Adipocyte (in vitro differentiated cells): ENCODE measurements at places on chromosomes 12 and 14.

DNA sequence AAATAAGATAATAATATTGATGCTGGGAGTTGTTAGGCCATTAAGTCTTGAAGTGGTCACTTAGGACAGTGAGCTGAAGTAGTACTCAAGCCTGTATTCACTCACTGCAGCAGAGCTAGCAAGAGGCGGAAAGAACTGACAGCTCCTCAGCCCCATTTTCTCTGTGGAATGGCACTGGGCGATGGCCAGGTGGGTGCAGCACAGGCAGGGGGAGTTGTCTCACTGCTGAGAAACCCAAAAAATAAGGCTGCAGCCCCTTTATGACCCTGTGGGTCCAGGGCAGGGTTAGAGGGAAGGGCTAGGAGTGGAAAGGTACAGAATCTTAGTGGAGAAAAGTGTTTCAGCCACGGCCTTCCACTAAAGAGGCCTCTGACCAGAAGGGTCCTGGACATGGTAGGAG is 35.5 kb downstream of the PDZRN4 start:
- DNase-seq = no peak

DNA sequence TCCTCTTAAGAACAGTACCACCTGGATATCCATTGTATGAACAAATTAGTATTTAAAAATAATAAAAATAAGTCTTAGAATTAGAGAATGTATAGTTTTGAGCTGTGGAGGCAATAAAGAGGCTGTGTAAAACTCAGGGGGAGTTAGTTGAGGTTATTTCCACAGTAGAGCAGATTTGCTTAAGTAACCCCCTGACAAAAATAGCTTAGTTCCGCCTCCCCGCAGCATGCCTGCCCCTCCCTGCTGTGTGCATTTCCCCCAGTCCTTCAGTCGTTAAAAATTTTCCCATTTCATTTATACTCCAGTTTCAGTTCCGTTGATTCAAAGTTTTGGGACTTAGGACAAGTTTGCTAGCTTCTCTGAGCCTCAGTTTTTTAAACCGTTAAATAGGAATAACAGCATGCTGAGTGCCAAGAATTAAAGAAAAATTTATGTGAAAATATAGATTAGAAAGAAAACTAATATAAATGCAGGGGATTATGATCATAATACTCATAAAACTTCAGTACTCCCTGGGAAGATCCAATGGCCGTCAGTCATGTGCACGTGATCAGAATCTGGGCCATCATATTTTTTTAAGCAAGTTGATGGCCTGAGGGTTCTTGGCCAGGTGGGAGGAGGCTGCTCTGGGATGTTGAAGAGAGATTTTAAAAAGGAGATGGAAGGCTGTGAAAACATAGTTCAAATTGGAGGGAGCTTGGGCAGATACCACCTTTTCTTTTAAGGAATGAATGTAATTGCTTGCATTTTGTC is 14.5 kb upstream of the SLC38A2 start:
- DNase-seq = peak; percentile 76

DNA sequence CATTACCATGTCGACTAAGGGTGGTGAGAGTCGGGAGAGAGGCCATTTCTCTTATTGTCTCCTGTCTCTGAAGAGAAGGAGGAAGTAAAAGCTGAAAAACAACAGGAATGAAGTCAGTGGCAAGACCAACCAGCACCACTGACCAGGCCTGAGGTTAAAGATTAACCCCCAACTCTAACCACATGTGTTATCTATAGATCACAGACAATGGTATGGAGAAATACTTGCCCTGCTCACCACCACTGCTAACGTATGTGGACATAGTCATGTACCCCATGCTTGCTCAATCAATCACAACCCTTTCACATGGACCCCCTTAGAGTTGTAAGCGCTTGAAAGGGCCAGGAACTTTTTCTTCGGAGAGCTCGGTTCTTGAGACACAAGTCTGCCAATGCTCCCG is 690.9 kb upstream of the LMO3 start:
- no peak for DNase-seq

- no peak for DNase-seq
Measured at GRCh38 chr12:7959701-7960121, 23.7 kb upstream of the SLC2A3 start.

GRCh38 chr12:23662966-23663365 is 286.5 kb downstream of the SOX5 start:
- no peak for DNase-seq

DNA sequence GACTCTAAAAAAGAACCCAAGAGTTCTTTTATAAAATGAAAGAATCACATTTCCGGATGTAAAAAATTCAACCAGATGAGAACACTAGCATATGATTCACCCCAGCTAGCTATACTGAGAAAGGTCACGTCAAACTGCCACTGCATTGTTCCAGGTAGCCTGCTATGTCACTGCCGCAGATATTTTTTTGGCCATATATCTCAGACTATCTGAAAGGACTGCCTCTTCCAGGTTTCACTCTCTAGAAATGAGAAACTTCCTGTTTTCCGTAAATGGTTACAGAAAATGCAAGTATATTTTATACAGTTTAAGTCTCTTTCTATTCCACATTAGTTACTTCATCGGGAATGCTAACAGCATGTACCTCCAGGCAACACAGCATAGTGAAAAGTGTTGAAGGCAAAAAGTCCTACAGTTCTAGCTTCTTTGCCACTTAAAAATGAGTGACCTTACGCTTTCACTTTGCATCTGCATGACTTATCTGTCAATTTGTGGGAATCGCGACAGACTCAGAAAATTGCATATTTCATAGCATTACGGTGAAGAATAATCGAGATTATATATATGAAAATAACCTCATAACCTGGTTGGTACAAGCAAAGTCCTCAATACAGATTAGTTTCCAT is 105.2 kb downstream of the MED13L start:
- no peak for DNase-seq

DNA sequence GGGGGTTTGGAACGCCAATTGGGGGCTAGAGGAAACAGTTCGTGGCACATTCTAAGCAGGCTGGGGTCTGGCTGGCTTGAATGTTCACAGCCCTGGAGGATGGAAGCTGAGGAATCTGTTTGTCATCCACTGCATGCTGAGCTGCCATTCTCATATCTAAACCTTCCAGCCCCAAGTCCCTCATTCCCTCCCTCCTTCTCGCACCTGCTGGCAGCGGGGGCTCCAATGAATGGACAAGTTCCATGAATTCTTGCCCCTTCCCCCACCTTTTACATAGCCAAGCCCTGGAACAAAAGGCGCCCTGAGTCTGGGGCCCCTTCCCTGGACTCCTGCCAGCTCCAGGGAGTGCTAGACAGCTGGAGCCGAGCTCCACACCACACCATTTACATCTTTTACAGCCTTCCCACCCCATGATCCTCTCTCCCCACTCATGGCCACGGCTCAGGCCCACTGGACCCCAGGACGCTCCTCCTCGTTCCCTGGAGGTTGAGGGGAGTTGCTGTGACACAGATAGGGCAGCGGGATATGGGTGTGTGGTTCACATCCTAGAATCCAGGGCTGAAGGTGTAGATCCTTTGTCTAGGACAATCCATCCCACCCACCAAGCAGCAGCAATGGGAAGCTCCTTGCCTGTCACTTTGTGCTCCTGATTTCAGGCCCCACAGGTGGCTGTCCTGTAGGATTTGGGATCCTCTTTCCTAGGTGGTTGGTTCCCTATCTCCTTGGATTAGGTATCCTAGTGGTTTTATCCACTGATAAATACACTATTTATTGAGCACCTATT is 21.7 kb upstream of the VRTN start:
- DNase-seq = no peak

GRCh38 chr12:132218915-132219314 is 74.7 kb downstream of the NOC4L start:
- peak; percentile 38 for DNase-seq

GRCh38 chr12:96028538-96028937 is 6.8 kb downstream of the LTA4H start:
- no peak for DNase-seq

- DNase-seq = no peak
Measured at GRCh38 chr12:131795690-131796410, 32.3 kb upstream of the MMP17 start.

DNA sequence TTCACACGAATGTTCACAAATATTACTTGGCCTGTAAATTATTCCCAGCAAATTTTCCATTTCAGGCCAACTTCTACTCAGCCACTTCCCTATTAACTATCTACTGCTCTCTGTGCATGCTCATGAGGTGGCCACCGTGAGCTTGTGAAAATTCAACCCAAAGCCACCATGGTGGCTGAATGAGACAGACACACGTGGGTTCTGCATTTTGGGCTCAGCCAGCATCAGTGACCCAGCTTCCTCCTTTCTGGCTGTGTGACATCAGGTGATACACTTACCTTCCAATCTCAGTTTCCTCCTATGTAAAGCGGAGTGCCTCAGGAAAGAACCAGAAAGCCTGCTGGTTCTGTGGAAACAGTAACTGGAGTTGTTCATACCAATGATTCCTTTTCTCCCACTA is 175.8 kb downstream of the FOXN3 start:
- DNase-seq = no peak

- no peak for DNase-seq
Measured at GRCh38 chr14:89719366-89720075, 235.0 kb downstream of the EFCAB11 start.

DNA sequence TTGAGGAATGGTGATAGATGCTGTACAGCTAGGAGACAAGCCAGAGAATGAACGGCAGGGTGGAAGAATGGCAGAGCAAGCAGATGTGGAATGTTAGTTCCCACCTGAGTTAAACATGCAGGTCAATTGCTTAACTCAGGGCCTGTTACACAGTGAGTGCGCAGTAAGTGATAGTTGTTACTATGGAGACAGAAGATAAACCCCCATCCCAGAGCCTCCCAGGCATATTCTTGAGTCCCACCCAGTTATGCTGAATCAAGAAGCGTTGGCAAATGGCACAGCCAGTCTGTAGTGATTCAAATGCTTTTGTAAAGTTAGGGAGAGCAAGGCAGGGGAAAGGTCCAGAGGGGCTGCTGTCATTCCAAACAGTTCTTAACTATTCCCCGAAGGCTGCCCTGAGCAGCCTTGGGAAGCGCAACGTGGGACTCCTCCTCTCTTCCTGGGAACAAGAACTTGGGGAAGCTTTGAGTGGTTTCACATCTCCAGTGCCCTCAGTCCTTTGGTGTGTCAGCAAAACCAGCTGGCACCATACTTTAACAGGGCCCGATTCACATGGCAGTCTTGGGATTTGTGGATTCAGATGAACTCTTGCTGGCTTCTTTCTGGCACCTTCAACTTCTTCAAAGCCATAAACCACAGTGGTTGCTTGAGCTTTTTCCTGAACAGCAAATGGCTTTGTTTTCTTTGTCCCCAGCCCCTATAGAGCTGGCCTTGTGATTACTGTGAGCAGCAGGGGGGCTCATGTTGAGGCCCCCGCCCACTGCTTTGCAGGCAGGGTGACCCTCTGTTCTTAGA is 66.4 kb downstream of the PPM1A start:
- DNase-seq = no peak

DNA sequence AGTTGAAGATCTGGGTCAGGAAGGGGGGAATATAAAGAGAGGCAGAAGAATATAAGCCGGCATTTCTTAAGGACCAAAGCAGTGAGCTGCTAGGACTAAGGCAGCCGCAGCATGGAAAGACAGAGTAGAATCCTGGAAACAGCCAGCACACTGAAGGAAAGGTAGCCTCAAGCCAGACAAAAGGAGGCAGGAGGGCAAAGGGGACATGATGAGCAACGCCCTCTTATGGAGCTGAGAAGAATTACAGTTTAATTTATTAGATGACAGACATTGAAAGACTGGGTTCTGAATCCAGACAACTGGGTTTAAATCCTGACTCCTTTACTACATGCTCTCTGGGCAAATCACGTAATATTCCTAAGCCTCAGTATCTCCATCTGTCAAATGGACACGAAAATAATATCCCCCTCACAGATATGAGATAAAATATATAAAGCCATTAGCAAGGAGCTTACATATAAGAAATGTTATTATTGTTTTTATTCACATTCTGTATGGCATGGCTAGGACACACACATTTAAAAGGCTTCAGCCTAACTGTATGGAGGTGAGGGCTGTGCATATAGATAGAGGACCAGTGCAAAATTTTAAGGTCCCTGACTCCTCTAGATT is 8.1 kb upstream of the PCED1B start:
- DNase-seq = no peak

DNA sequence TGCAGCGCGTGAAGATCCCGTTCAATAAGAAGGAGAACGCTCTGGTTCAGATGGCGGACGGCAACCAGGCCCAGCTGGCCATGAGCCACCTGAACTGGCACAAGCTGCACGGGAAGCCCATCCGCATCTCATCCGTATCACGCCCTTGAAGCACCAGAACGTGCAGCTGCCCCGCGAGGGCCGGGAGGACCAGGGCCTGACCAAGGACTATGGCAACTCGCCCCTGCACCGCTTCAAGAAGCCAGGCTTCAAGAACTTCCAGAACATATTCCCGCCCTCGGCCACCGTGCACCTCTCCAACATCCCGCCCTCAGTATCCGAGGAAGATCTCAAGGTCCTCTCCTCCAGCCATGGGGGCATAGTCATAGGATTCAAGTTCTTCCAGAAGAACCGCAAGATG is 131.9 kb upstream of the FUT8 start:
- DNase-seq = no peak

- no peak for DNase-seq
Measured at GRCh38 chr14:79137045-79137430, 966.9 kb downstream of the NRXN3 start.

GRCh38 chr12:65885312-65885711 is 61.0 kb downstream of the HMGA2 start:
- peak; percentile 27 for DNase-seq

DNA sequence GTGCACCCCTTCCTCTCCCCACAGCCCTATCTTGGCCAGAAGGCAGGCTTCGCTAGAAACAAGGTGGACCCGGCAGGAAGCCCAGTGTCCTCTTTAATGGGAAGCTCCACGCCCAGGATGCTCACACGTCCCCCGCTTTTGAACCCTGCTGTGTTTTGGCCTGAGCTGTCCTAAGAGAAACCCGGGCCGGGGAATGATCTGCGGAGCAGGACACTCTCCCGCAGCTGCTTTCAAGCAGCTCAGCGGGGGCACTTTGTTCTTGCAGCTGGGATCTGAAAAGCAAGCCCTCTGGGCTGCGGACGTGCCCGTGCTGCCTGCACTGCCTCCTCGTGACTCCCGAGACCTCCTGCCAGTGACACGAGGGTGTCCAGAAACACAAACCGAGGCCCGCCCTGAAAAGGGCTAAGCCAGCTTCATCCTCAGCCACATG is 30.0 kb downstream of the SCARB1 start:
- no peak for DNase-seq

GRCh38 chr12:120710031-120710804 is at the start of gene UNC119B:
Gene UNC119B (plus strand): TSS chr12:120710458. CDS start chr12:120710475, 17 bp downstream.
- peak; percentile 80 for DNase-seq

- DNase-seq = peak; percentile 41
Measured at GRCh38 chr14:32826404-32827082, 112.1 kb upstream of the NPAS3 start.
